ENCODE measurements at places on chromosomes 4 and X.
A peak's percentile ranks its signal among the peaks of the same experiment; 100 is the strongest.

GRCh38 chrX:133294126-133294525, 76.0 kb upstream of the TFDP3 start:
- DNase-seq: no peak

GRCh38 chrX:22095286-22095685, 63.2 kb downstream of the PHEX start:
- DNase-seq: no peak

DNA sequence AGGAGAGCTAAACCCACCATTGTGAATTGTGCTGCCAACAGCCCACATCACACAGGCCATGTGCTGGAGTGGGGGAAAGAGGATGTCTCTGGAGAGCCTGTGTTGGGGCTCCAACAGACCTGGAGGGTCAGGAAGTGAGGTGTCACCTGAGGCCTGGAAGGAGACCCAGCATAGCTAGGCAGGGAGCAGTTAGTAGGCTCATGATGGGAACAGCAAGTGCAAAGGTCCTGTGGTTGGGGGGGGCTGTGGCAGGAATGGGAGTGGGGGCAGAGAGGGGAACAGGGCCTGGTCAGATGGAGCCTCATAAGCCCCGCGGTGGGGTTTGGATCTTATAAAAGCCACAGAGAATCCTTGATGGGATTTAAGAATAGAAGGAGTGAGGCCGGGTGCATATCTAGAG, 35.9 kb upstream of the GPR78 start:
- DNase-seq: no peak

- DNase-seq: no peak
These were observed 120.9 kb upstream of the DDIT4L start for GRCh38 chr4:100311181-100311580.

- DNase-seq: no peak
These were observed 263.6 kb downstream of the PTTG2 start for GRCh38 chr4:38223782-38224236.

- DNase-seq: no peak
These were observed 45.9 kb downstream of the FGFRL1 start for GRCh38 chr4:1057403-1057745.

GRCh38 chr4:113978561-113979147, 793 bp downstream of the ARSJ start:
- no peak for DNase-seq

DNA sequence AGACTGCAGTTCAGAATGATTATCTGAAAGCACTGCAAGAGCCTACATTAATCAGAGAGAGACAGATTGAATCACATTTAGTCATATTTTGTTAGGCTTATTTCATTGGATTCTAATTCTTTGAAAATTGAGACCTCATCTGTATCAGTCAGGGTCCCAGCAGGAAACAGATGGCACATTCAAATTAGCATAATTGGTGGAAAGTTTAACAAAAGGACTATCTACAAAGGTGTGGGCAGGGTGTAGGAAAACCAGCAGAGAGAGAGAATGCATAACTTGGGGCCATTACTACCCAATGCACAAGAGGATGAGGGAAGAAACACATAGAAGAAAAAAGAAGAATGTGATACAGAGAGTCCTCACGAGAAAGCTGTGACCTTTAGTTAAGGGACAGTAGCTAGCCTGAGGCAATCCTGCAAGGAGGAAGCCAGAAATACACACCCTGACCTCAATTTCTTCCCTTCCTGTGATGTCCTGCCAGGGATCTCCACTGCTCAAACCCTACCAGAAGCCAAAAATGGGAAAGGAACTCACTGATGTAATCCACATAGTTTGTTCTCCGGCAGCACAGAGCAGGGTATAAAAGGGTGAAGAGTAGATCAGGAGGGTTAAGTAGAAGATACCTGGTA, 17.7 kb upstream of the XKRX start:
- no peak for DNase-seq

DNA sequence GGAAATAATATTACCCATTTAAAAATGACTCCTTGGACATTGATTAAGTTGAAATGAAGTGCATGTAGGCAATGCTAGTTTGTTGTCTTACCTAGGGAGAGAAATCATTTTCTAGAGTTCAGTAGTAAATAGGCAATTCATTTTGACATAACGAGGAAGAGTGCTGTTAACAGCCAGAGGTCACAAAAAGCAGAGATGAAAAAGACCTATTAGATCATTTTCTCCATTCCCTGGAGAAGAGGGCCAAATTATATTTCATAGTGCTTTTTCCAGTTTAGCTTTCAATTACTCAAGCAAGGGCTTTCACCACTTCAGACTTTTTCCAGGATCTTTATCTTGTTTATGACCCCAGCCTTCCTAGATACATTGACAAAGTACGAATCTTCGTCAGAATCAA, 374.3 kb upstream of the GALNT7 start:
- DNase-seq: no peak

GRCh38 chrX:4182408-4182806, 469.0 kb upstream of the PRKX start:
- DNase-seq: no peak

- DNase-seq: no peak
These were observed 7.3 kb downstream of the RGS12 start for GRCh38 chr4:3299976-3300671.

DNA sequence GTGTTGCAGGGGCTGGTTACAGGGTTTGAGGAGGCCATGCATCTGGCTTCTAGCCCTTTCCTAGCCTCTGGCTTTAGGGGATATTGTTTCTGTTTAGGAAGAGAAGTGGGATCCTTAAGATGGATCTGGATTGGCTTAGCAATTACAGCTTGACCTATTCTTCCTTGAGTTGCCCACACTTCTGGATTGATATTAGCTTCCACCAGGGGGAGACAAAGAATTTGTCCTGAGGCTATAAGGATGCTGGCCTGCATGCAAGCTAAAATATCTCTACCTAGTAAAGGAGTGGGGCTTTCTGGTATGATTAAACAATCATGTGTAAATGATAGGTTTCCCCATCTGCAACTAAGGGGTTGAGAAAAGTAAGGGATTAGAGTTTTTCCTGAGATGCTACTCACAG, 117.2 kb downstream of the TEX13C start:
- no peak for DNase-seq

- no peak for DNase-seq
These were observed 75.7 kb downstream of the HAUS3 start for GRCh38 chr4:2166253-2166652.

DNA sequence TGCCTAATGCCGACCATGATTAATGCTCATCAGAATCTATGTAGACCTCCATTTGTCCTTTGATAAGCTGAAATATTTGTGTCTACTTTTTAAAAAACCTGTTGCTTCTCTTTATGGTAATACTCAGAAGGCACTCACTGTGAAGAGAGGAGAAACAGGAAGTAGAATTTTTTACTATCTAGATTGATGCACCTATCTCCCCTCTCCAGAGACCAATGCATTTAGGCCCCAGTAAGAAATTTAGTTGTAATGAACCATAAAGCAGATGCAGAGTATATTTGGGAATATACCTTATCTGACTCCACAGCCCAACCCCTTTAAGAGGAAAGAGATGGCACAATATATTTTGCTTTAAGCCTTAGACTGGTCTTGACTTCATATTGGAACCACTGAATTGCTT, 11.1 kb downstream of the TBL1X start:
- DNase-seq: no peak

DNA sequence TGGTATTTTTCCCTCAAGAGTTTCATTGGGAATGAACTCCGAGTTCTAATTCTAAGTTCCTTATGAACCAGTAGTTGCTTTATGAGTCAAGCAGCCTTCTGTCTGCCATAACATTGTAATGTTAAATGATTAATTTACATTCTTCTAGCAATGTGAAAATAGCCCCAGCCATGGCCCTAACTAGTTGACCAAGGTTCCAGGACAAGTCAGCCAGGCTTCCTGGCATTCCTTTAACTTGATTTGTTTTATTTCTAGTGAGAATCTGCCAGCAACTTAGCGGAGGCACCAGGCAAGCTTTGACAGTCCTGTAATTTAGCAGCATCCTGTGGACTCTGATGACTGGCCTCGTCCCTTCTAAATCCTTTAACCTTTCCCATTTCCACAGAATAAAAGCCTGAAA, 69.0 kb downstream of the GLRA2 start:
- DNase-seq: no peak

DNA sequence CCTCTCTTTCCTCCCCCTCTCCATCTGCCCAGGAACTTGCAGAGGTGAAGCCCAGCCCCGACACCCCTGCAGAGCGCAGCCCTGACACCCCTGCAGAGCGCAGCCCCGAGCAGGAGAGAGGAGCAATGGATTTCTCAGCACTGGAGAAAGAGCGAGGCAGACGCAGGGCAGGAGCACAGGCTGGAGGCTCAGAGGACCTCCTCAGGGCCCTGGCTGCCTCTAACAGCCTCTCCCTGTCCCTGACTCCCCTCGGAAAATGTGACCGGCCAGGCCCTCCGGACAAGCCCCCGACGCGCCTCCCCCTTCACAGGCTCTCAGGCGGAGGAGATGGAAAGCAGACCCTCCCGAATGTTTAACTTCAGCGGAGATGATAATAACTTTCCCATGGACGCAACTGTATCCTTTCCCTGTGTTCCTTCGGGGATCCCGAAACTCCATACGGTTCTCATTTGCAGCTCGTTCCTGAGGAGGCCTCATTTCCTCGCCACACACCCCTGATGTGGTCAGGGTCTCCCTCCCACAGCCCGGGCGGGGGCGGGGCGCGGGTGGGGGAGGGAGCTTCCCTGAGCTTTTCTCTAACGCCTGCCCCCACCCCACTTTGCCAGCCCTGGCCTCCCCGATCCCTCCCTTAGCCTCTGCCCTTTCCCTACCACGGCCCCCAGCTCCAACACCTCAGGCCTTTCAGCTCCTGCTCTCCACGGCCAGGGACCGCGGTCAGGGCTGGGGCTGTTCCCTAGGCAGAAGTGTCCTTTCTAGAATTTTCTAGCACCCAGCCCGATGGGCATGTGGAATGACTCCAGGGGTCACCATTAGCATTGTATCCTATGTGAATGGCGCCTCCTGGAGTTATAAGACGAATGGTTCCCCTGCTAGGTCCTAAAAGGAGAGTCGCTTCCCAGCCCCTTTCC, 201.1 kb upstream of the BCOR start:
- DNase-seq: peak; percentile 20

DNA sequence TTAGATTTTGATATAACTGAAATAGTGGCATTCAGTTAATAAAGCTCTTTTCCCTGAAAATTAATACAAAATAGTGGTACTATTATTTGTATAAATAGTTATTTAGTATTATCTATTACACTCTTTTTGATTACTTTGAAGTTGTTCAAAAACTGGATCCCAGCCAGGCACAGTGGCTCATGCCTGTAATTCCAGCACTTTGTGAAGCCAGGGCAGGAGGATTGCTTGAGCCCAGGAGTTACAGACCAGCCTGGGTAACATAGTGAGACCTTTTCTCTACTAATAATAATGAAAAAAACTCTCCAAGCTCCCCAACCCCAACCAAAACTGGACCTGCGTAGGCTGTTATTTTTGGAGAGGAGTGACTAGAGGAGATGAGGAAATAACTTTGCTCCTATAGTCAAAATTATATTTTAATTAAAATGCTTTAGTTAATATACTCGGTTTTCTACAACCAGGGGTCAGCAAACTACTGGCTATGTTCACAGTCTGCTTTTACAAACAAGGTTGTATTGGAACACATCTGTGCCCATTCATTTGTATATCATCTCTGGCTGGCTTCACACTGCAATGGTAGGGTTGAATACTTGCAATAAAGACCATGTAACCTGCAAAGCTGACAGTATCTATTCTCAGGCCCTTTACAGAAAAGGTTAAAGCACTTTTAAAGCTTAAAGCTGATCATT, 27.6 kb downstream of the GUCY1A1 start:
- no peak for DNase-seq

- DNase-seq: no peak
These were observed 47.9 kb downstream of the AWAT2 start for GRCh38 chrX:70001708-70002341.

GRCh38 chrX:109889289-109890006, 113.5 kb upstream of the TMEM164 start:
- DNase-seq: peak; percentile 27

GRCh38 chr4:94346541-94346940, 3.9 kb upstream of the HPGDS start:
- no peak for DNase-seq

DNA sequence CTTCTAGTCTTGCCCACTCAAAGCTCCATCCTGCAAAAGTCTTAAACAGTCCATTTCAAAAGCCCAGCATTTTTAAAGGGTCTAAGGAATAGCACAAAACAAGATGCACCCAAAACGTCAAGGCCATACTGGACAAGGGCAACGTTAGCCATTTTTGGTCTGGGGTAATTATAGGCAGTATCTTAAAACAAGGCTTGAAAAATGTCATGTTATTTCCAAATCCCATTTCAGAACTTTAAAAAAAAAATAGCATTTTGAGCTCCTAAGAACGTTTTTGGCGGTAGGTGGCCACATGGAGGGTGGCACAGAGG, 584 bp upstream of the TMEM165 start:
- DNase-seq: no peak

DNA sequence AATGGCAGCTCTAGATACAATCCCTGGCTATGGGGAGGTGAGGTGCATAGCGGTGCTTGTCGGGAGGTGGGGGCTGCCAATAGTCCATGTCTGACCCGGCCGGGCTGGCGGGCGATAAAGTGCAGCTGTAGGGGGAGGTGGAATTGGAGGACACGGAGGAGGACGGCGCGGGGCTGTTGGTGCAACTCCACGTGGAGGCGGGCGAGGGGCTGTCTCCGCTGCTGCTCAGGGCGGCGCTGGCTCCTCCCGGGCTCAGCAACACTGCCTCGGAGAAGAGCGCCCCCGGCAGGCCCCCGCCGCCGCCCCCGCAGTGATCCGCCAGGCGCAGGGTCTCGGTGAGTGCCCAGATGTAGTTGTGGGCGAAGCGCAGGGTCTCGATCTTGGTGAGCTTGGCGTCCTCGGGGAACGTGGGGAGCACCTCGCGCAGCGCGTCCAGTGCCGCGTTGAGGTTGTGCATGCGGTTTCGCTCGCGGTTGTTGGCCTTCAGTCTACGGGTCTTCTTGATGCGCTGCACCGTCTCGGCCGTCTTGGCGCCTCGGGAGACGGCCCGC, 1.3 kb downstream of the NEUROG2 start:
- peak; percentile 86 for DNase-seq

- peak; percentile 76 for DNase-seq
These were observed 1.6 kb downstream of the PPP3CA start for GRCh38 chr4:101345596-101346350.

DNA sequence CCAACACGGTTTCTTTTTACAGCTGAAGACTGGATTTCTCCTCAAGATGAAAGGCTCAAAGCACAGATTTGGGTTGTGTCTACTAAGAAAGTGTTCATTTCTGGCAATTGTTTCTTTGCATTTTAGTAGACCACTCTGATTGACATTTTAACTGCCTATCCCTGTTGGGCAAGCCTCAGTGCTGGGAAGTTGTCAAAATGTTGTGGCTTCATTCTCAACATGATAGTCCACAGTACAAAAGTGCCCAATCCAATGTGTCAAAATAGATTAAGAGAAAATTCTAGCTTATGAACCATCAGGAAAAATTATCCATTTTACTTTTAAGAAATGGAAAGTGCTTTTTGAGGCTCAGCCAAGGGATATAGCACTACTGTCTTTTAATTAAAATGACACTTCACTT, 323.9 kb upstream of the PRPS2 start:
- DNase-seq: no peak
